ENCODE measurements at places on chromosomes 12 and 14.
A peak's percentile ranks its signal among the peaks of the same experiment; 100 is the strongest.

- no peak for DNase-seq
Observed at GRCh38 chr14:96874127-96874526, 76.9 kb downstream of the VRK1 start.

- DNase-seq: no peak
Observed at GRCh38 chr14:57530571-57530970, 36.9 kb upstream of the CCDC198 start.

- no peak for DNase-seq
Observed at GRCh38 chr14:39177168-39177545, 2.1 kb downstream of the PNN start.

GRCh38 chr14:64828071-64828470 is 51.6 kb downstream of the SPTB start:
- no peak for DNase-seq

- no peak for DNase-seq
Observed at GRCh38 chr14:98904677-98905076, 367.3 kb downstream of the BCL11B start.

DNA sequence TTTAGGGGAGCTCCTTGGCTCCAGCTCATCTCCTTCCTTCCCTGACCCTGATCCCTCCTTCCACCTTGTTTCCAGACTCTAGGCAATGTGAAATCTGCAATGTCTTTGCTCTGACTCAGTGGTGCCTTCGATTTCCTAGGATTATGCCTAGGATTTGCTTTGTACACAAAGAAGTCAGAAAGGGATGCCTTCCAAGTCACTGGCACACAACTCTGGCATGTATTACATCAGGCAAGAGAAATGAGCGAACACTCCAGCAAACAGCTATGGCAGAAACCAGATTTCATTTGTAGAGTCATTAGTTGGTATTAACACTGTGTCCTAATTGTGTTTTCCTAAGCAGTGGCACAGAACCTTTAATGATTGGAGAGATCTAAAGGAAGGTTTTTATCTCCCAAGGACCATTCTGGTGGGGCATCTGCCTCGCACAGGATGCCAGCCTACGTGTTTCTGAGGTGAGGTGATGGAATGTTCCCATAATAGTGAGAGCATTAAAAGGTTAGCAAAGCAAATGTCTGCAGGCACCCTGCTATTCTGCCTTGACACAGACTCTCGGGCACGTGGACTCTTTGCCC is 84.9 kb downstream of the WSCD2 start:
- no peak for DNase-seq

DNA sequence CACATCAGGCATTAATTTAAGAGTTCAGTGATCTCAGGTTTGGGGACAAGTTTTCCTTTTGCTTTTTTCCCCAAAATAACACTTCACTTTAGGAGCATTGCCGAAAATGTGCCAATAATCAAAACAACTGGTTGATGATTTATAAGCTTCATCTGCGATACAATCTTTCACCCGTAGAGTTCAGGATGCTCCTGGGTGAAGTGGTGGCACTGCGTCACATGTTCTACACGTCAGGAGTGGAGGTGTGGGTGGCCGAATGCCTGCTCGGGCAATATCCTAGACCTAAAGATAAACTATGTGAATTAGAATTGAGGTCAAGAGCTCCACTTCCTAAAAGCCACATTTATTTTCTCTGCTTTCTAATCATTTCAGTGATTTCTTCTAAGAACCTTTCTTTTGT is 70.9 kb upstream of the DICER1 start:
- DNase-seq: no peak

DNA sequence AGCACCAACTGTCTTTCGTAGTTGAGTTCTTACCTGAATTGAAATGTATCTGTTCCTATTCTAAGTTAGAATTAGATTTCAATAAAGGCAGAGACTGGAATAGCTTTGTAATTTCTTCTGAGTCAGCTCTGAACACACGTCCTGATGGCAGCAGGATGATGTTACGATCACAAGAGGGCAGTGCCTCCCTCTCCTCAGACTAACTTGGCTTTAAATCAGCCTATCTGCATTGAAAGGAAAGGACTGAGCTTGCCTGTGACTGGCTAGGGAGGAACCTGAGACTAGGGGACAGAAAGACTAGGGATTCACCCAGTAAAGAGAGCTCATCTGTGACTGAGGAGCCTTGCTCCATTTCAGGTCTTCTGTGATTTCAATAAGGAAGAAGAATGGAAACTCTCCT is 323.7 kb upstream of the OR4E1 start:
- DNase-seq: peak; percentile 65

- peak; percentile 9 for DNase-seq
Observed at GRCh38 chr12:130161261-130162243, 712 bp upstream of the FZD10 start.

DNA sequence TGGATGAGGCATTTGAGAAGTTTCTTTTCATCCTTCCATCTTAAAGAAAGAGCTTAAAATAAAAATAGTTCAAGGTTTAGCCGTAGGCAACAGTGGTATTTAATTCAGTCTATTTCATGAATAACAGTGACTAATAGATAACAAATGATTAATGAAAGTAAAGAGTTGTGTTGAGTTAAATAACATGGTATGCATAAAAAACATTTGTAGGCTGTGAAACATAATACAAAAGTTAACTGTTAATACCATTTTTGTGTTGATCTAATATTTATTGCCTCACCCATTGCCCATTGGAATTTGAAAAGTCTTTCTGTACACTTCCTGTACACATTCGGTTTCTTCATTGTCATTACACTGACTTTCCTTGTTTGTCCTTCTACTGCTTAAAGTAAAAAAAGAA is 108.6 kb upstream of the PDE3A start:
- DNase-seq: no peak

- no peak for DNase-seq
Observed at GRCh38 chr14:72928872-72929271, 2.6 kb downstream of the DCAF4 start.

GRCh38 chr14:103522649-103523574 is at the start of gene CKB:
TSS of gene CKB (minus strand) at chr14:103522830. CDS start at chr14:103522493, 337 bp downstream.
- no peak for DNase-seq
